ENCODE measurements at places on chromosomes 6 and 20.

DNA sequence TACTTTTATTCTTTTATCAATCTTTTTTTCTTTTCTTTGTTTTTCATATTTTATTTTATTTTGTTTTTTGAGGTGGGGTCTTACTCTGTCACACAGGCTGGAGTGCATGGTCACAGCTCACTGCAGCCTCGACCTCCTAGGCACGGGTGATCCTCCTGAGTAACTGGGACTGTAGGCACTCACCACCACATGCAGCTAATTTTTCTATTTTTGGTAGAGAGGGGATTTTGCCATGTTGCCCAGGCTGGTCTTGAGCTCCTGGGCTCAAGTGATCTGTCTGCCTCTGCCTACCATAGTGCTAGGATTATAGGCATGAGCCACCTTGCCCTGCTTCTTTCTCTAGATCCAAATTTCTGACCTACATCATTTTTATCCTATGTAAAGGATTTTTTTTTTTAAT lies 153.2 kb downstream of the CDKAL1 start:
- DNase-seq = no peak

DNA sequence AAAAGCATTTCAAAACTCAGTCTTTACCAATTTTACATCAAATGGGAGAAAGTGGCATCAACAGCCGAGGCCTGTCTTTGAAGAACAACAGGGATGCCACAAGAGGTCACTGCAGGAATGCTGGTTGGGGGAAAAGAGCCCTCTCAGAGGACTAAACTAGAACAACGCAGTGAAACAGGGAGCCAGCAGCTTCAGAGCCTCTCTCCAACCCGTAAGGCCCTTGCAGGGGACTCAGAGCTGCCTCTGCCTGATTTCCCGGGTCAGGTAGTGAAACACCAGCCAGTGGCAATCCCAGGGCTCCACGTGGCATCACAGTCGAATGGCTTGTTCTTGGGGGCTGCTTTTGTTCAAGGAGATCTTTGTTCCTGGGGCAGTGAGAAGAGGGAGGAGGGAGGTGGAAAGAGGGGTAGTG lies 55.0 kb upstream of the KCNK16 start:
- peak; percentile 71 for DNase-seq

DNA sequence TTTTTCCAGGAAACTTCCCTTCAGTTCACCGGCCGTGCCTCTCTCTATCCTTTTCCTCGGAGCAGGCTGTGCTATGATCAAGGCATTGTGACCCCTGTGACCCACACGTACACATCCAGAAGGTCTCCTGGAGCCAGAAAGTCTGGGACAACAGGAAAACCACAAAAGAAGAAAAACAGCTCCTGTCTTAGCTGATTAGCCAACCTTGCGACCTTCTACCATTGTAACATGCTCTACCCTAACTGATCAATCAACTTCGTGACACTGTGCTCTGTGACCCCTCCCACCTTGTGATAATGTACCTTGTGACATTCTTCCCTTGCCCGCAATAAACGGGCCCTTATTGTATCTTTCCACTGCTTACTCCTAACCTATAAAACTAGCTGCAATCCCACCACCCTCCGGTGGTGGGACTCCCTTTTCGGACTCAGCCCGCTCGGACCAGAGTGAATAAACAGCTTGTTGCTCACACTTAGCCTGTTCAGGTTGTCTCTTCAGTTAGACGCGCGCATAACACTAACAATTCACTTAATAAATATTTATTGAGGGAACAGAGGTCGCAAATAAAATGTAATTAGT lies 24.2 kb downstream of the ZNF311 start:
- DNase-seq = peak; percentile 88

- no peak for DNase-seq
These were observed 170.6 kb downstream of the TASP1 start for GRCh38 chr20:13468166-13468565.

GRCh38 chr6:31728767-31729514 lies at the start of gene DDAH2:
DDAH2 (minus strand) TSS chr6:31729299; CDS start chr6:31729161, 138 bp downstream.
- DNase-seq = no peak

GRCh38 chr20:13703265-13703664 lies 64.5 kb upstream of the TASP1 start:
- DNase-seq = no peak

DNA sequence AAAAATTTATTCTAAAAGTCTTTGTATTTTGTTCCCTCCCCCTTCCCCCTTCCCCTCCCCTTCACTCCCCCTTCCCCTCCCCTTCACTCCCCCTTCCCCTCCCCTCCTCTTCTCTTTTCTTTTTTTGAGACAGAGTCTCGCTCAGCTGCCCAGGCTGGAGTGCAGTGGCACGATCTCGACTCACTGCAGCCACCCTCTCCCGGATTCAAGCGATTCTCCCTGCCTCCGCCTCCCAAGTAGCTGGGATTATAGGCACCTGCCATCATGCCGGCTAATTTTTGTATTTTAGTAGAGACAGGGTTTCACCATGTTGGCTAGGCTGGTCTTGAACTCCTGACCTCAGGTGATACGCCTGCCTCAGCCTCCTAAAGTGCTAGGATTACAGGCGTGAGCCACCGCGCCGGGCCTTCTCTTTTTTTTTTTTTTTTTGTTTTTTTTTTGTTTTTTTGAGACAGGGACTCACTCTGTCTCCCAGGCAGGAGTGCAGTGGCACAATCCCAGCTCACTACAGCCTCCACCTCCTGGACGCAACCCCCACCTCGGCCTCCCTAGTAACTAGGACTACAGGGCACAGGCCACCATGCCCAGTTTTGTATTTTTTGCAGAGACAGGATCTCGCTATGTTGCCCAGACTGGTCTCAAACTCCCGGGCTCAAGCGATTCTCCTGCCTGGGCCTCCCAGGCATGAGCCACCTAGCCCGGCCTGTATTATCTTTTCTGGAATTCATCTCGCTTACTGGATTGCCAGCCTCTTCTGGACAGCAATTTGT lies 1.1 kb upstream of the AFG1L start:
- no peak for DNase-seq

- DNase-seq = no peak
These were observed 368.4 kb upstream of the MAN1A1 start for GRCh38 chr6:119717942-119718341.

DNA sequence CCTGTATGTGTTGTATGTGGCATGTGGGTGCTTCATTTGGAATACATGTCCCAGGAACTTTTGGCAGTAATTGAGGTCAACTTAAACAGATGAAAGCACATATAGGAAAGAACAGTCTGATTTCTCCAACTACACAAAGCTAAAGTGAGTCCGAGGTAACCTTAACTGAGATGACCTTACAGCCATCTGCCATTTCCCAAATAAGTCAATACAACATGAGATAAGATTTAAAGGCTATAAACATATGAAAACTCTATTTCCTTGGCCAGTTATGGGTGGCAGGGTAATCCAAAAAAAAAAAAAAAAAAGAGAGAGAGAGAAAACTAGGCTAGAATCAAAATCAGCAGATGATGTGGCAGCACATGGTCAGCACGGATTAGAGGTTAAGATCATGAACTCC lies 1068.3 kb downstream of the KHDRBS2 start:
- DNase-seq = no peak

DNA sequence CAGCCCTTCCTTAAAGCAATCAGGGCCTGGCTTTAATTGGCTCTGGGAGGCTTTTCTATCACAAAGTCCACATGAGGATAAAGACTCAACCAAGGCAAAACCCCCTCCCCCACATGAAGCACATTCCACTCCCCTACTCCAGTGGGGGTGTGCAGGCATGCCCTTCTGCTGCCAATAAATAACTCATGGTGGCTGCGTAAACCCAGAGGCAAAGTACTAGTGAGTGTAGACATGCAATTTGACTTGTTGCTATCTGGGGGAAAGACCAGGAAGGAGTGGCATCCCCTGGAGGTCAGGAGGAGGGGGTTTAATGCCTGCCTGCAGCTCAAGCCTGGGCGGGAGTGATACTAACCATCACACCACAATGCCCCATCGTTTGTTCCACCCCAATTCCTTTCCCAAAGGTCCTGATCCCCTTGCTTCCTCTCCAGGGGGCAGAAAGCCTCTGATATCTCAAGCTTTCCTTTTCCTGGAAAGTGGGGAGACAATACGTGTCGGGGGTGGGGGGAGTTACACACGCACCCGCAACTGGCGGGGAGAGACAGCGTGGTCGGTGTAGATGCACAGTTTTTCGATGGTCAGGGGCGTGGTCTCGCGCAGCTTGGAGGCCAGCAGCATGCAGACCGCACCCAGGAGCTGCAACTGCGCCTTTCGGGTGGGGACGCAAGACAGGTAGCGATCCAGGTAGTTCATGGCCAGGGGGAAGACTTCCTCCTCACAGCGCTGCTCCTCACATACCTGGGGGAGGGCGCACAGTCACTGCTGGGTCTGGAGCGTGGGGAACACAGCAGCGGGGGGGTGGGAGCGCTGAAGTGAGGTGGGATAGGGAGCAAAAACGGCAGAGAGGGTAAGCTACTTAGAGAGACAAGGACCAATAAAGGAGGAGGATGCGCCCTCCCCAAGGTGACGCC lies 1.5 kb downstream of the CCND3 start:
- DNase-seq = peak; percentile 31

DNA sequence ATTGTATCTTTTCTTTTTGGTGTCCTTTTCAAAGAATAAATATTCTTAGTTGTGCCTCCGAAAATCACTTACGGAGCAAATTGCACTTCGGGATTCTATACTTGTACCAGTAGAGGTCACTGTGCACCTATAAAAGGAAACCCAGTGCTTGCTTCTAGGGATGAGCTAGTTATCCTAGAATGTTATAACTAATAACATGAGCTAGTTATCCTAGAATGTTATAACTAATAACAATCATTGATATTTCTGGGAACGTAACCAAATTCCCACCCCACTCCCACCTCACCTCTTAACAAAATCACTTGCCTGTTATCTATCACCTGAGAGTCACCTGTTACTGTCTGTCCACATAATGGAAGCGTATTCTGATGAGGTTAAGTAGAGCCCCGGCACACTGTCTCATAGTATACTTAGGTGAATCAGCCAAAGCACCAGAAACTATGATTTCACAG lies 126.9 kb upstream of the TIAM2 start:
- peak; percentile 56 for DNase-seq

GRCh38 chr20:47019121-47019824 lies 124.6 kb downstream of the EYA2 start:
- no peak for DNase-seq

DNA sequence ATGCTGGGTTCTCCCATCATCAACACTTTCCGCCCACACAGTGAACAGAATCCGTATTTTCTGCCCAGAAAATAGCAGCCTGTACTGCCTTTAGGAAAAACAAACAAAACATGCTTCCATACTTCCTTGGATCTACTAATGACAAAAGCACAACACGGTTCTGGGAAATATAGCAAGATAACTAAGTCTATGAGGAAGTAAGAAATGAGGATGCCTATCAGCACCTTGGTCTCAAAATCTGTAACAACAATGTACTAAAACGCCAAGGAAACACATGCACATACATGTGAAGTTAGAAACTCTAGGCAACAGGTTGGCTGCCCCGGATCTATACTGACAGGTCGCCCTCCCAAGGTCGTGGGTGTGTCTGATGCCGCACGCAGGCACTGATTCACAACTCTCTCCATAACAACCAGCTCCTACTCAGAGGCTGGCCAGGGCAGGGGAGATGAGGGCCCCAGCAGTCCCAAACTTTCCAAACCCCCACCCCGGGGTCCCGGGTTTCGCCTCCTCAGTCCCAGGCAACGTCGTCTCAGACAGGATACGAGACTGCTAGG lies 710 bp downstream of the BTBD9 start:
- DNase-seq = peak; percentile 72

GRCh38 chr6:30344191-30344867 lies 627 bp upstream of the RPP21 start:
- no peak for DNase-seq

DNA sequence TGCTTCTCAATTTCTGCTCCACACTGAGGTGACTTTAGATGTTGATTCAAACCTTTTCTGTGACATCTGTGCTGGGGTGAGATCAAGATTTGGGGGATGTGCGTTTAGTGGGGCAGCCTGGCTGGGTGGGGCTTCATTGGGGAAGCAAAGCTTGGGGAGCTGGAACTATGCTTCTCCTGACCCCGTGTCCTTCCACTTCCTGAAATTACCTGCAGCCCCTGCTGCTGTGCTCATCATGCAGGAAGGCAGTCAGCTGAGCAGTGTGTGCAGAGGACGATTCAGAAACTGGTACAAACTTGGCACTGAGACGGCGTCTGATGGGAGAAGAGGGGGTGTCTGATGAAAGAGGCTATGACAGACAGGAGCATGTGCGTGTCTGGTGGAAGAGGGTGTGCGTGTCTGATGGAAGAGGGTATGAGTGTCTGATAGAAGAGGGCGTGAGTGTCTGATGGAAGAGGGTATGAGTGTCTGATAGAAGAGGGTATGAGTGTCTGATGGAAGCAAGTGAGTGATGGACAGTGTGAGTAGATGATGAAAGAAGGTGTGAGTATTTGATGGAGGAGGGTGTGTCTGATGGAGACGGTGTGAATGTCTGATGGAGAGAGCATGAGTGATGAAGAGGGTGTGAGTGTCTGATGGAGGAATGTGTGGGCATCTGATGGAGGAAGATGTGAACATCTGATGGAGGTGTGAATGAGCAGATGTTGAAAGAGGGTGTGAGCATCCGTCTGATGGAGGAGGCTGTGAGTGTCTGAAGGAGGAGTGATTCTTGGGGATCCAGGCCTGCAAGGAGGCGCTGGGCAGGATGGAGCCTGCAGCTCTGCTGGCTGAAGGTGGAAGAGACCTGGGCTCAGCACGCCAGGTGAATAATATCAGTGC lies 103.4 kb downstream of the SYCP2 start:
- no peak for DNase-seq

- no peak for DNase-seq
These were observed 294.4 kb upstream of the TBX18 start for GRCh38 chr6:85058806-85059205.

DNA sequence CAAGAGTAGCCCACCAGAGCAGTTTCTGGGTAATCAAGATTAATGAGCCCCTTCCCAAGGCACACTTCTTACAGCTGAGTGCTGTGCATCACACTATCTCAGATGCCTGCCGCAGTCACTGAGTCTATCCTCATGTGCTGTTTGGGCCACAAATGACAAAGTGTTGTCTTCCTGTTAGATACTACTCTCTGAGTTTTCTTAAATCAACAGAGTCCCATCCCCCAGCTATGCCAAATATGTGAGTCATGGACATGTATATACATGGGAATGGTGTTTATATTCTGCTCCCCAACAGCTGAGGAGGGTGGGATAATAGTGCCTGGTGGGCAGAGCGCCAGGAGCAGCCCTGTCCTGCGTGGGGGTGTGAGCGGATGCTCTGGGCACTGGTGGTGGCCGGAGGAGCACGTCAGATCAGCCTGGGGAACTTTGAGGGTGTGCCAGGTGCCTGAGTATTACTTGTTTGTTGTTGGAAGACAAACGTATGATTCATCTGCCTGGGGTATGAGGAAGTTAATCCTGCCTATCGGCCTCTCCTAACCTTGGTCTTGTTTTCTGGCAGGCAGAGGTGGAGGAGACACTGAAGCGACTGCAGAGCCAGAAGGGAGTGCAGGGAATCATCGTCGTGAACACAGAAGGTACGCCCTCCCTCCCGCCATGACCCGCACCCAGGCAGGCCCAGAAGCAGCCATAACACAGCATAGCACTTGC lies 9.6 kb downstream of the DYNLRB1 start:
- DNase-seq = peak; percentile 97

DNA sequence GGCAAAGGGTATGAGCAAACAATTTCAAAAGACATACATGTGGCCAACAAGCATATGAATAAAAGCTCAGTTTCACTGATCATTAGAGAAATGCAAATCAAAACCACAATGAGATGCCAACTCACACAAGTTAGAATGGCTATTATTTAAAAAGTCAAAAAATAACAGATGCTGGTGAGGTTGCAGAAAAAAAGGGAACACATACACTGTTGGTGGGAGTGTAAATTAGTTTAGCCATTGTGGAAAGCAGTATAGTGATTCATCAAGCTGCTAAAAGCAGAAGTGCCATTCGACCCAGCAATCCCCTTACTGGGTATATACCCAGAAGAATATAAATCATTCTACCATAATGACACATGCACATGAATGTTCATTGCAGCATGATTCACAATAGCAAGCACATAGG lies 6.7 kb upstream of the KHDC1L start:
- DNase-seq = no peak
